ENCODE measurements at places on chromosomes 3 and 15. TPM values are rescaled to one million over a fixed set of nuclear protein-coding genes. Genes with fewer than 3 reads are reported as not detected.

DNA sequence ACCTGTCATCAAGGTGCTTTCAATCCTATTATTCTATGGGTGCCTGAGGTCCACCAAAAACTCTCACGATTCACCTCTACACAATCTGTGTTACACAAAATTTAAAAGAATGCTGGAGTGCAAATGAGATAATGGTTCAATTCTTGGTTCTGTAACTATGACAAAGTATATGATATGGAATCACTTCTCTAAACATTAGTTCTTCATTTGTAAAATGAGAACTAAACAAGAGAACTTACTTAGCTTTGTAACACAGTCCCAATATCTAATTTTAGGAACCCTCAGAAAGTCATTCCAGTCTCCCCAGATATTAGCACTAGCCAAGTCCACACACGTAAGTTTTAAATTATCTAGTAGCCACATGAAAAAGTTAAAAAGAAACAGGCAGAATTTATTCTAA is 111.5 kb downstream of the TBL1XR1 start:
- no peak for DNase-seq

DNA sequence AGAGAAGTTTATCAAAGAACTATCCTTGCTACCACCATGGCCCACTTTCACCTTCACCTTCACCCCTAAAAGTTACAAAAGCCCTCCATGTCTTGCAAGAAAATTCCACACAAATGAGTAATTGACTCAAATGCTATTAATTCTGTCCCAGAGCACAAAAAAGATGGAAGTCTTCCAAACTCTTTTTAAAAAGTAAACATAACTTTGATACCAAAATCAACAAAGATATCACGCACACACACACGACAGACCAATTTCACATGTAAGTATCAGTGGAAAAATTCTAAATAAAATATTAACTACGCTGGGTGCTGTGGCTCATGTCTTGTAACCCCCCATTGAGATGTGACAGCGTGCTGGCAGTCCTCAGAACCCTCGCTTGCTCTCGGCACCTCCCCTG is 1.1 kb upstream of the MCCC1 start:
- no peak for DNase-seq

ST3GAL6 gene
- total RNA-seq, result 11.2 TPM

PRSS50 gene
- 0.89 TPM for total RNA-seq

LRRN1 gene
- 20.9 TPM for total RNA-seq

ITPKA gene
- total RNA-seq, result 0.39 TPM
